Cardiac muscle cell (in vitro differentiated cells and primary cell): ENCODE measurements at places on chromosomes 3 and 15. TPM values are rescaled to one million over a fixed set of nuclear protein-coding genes. Genes with fewer than 3 reads are reported as not detected.

GRCh38 chr15:52734329-52734728, 55.1 kb upstream of the ATOSA start:
- H3K4me3 ChIP-seq, result no peak overlapping the region
- peaks cover 4% of the 10 kb centered on the region for H3K4me1 ChIP-seq
- H3K36me3 ChIP-seq, result no peaks in the 10 kb centered on the region
- no peaks in the 10 kb centered on the region for H3K27me3 ChIP-seq
- no peak for DNase-seq

Gene HRG
- total RNA-seq, result not detected in 2 replicates

Gene SLC28A1
- 0.24 and 0.81 TPM in 2 replicates for total RNA-seq

DNA sequence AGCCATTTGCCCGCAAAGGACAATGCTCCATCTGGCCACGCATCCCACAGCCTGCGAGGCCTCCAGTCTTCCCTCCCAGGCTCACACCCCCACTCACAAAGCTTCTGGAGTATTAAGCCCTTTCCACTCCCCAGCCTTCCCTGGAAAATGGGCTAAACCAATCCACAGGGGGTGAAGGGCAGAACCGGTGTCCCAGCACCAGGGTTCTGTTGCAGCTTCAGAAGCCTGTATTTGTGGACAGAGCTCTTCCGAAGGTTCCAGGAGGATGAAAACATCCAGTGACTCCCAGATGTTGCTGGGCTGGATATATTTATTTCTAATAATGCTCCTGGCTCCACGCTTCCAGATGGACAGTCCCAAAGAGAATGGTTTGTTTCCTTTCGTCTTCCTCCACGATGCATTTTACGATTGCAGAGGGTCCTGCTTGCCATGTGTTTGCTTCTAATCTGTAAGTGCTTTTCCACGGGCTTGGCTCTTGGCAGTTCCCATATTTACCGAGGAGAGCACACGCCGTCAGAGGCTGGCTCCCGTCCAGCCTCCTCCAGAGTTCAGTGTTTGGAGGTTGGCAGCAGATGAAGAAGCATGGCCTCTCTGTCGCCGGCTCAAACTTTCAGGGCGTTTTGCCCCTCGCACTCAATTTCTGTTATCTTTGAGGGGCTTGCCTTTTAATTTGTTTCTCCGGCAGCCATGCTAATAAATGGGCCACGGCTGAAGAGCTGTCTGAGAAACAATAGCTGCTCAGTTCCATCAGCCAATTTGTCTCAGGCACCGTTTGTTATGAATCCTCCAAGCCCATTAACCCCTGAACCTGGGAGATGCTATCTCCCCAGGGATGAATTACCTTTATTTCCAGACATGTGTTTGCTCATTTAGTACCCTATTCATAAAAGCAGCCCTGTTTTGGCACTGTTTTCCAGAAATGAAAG, 367.9 kb upstream of the PROK2 start:
- H3K4me1 ChIP-seq, result no peaks in the 10 kb centered on the region
- H3K27ac ChIP-seq, result no peak overlapping the region
- no peaks in the 10 kb centered on the region for H3K36me3 ChIP-seq
- H3K4me3 ChIP-seq, result no peak overlapping the region
- no peak for DNase-seq

Gene FSD2
- total RNA-seq, result 17.3 and 44.9 TPM in 2 replicates

GRCh38 chr15:93154666-93155065, 65.7 kb upstream of the RGMA start:
- no peaks in the 10 kb centered on the region for H3K4me1 ChIP-seq
- peaks cover 10% of the 10 kb centered on the region for H3K27me3 ChIP-seq
- H3K4me3 ChIP-seq, result no peak overlapping the region
- no peaks in the 10 kb centered on the region for H3K36me3 ChIP-seq

DNA sequence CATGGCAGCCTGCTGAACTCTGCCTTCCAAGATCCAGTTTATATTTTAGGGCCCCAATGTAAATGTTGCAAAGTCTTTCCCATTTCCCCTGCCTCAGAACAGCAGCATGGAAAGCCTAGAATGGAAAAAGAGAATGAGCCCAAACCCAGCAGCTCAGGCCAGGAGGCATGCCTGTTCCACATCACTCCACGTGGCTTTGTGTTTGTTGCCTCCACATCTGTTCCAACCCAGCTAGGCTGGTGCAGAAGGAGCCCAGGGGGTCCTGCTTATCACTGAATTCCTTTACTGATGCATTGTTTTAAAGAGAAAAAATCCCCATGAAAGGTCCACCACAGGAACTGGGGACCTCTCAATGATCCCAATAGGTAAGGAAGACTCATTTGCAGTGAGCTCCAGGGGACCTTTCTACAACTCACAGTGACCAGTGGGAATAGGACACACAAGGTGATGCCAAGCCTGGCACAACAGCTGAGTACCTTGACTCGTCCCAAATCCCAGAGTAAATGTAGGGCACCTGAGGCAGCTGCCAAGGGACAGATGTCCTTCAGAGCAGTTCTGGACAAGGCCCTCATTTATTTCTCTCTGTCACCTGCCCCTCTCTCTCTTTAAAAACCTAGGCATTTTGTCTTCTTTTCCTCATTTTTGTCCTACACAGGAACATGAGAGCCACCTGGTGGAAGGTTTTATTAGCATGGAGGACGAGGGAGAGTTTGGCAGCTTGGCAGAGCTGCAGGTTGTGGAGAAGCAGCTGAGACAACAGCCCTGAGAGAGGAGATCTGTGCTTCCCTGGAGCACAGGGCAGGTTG, 41.7 kb upstream of the ADAMTS17 start:
- peak; percentile 52 for DNase-seq
- no peak overlapping the region for H3K27ac ChIP-seq
- no peaks in the 10 kb centered on the region for H3K4me1 ChIP-seq

DNA sequence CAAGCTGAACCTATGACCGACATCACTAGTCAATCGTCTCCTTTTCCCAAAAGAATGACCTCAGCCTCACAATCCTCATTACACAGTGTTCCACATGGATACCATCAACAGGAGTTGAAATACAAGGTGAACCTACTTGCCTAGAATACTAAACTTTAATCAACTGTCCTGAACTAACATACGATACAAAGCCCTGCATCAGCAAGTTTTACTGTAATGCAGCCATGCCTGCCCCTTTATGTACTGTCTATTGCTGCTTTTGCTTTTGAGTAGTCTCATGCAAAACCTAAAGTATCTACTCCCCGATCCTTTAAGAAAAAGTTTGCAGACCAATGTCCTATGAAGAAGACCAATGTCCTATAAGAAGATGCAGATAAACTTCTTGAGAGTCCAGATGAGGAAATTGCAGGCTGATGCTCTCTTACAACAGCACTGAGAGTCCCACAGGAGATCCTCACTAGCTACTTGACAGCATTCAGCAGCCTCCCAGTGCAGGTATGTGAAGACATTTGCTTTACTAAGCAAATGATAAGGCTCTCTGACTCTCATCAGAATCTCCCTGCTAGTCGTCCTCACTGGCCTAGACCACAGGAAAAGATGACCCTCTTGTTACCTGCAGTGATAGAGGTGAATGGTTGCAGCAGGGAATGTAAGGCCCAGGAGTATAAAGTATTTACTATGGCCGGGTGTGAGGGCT, 23.6 kb downstream of the SUCLG2 start:
- H3K27ac ChIP-seq, result no peak overlapping the region
- peaks cover 7% of the 10 kb centered on the region for H3K4me1 ChIP-seq
- DNase-seq, result no peak
- no peaks in the 10 kb centered on the region for H3K27me3 ChIP-seq

GRCh38 chr3:176302271-176302670, 895.0 kb downstream of the TBL1XR1 start:
- no peak for DNase-seq
- H3K27ac ChIP-seq, result no peak overlapping the region
- H3K4me3 ChIP-seq, result no peak overlapping the region
- H3K4me1 ChIP-seq, result no peaks in the 10 kb centered on the region

Gene ROPN1
- not detected in 2 replicates for total RNA-seq

Gene COL7A1
- total RNA-seq, result 53.8 and 76.6 TPM in 2 replicates

Gene TMCO5A
- not detected in 2 replicates for total RNA-seq

GRCh38 chr3:175342196-175342595, 483.1 kb downstream of the NAALADL2 start:
- no peaks in the 10 kb centered on the region for H3K27me3 ChIP-seq
- H3K36me3 ChIP-seq, result no peaks in the 10 kb centered on the region
- H3K27ac ChIP-seq, result no peak overlapping the region
- no peaks in the 10 kb centered on the region for H3K4me1 ChIP-seq

DNA sequence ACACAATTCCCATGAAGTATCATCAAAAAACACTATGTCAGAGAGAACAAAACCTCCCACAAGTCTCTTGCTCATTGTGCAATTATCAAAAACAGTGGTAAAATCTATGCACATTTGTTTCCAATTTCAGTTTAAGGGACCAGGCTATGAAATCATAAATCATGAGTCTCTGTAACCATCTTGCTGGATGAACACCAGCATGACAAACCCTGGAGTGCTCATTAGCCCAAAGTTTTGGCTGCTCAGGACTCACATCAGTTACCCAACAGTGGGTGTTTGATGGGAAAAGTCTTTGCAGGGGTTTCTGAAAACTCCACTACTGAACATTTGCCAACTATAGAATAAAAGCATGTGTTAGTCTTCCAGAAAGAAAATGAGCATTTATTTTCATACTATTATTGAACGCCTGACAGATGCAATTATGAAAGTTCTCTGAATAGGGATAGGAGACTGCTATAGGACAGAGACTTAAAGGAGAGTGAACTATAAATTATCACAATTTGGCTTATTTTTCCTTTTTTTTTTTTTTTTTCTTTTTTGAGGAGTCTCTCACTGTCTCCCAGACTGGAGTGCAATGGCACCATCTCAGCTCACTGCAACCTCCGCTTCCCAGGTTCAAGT, 240.8 kb upstream of the KCNMB2 start:
- H3K4me1 ChIP-seq, result no peaks in the 10 kb centered on the region
- no peak overlapping the region for H3K27ac ChIP-seq
- no peak for DNase-seq
- no peak overlapping the region for H3K4me3 ChIP-seq

Gene STAC
- 16.6 and 24.9 TPM in 2 replicates for total RNA-seq

DNA sequence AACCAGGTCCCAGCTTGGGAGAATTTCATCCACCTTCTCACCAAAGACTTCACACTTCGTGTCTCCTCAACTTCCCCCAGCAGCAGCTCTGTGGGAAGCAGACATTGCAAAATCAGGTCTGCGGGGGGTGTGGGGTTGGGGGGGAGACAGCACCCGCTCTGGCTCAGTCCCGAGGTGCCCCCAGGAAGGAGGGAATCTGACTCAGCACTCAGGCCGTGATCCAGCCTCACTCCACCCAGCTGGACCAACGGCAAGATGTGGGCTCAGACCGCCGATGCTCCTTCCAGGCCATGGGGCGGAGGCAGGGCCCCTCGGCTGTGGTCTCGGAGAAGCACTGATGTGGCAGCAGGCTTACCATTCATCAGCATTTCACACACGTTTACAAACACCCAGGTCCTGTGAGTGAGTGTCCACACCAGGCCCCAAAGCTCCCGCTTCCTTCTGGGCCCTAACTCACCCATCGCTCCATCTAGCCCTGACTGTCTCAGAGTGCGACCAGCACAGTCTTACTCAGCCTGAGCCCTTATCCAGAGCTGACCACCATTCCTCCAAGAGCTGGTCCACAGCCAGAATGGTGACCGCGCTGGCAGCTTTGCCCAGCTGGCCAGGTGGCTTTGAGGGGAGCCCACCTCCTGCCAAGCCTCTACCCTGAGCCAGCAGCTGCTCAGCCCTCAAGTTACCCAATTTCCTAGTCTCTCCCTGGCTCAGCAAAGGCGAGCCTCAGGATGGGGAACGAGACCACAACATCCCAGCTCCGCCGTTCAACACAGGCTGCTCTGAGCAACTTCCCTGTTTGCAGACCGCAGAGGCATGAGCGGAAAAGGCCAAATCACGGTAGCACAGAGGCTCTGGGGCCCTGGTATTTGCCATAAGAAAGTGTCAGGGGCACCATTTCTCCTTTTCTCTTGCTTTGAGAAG, 3.3 kb downstream of the STAB1 start:
- H3K4me3 ChIP-seq, result no peak overlapping the region
- H3K27ac ChIP-seq, result no peak overlapping the region
- H3K4me1 ChIP-seq, result no peaks in the 10 kb centered on the region
- H3K27me3 ChIP-seq, result no peaks in the 10 kb centered on the region

DNA sequence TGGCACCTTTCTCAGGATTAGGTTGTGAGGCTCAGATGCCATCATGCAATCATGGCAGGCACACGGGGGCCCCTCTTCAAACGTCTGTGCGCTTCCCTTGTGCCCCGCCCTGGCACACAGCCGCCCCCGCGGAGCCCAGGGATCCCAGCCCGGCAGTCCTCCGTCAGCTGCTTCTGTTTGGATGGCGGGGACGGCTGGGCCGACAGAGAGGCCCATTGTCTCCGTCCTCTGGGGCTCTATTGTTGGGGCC, 849 bp upstream of the HDAC11 start:
- peaks cover 14% of the 10 kb centered on the region for H3K4me1 ChIP-seq
- H3K36me3 ChIP-seq, result no peaks in the 10 kb centered on the region
- peak; percentile 24 for DNase-seq
- H3K27me3 ChIP-seq, result no peaks in the 10 kb centered on the region

DNA sequence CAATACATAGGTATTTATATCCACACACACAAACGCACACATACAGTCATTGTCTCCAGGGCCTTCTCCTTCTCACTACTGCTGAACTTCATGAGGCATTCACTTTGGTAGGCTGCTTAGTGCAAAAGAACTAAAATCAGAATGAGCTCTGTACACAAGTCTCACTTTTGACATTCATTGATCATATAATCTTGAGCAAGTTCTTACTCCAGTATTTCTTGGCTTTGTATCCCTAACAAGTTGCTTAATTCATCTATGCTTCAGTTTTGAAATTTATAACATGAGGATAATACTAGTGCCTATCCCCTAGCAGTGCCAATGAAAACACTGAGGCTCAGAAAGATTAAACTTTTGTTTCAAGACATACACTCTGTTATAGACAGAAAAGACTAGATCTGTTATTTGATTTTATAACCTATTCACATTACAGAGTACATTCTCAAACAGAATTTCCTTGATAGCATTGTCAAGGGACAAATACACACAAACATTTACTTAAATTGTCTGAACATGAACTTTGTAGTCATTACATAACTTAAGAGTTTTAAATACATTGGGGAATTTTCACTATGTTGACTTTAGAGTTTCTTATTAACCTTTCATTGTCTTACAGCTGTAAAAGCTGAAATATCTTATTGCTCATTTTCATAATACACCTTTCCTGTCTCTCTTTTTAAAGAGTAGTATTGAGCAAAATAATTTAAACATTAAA, 55.0 kb upstream of the SI start:
- no peak overlapping the region for H3K27ac ChIP-seq
- no peaks in the 10 kb centered on the region for H3K36me3 ChIP-seq
- no peaks in the 10 kb centered on the region for H3K27me3 ChIP-seq
- H3K4me3 ChIP-seq, result no peak overlapping the region
- H3K4me1 ChIP-seq, result no peaks in the 10 kb centered on the region
- no peak for DNase-seq

GRCh38 chr3:48503401-48504050, 448 bp downstream of the SHISA5 start:
- peak; percentile 59 for DNase-seq
- H3K4me1 ChIP-seq, result no peaks in the 10 kb centered on the region
- H3K4me3 ChIP-seq, result peak overlapping the region; percentile 44
- no peaks in the 10 kb centered on the region for H3K36me3 ChIP-seq
